ENCODE measurements at places on chromosomes 7 and 10.

DNA sequence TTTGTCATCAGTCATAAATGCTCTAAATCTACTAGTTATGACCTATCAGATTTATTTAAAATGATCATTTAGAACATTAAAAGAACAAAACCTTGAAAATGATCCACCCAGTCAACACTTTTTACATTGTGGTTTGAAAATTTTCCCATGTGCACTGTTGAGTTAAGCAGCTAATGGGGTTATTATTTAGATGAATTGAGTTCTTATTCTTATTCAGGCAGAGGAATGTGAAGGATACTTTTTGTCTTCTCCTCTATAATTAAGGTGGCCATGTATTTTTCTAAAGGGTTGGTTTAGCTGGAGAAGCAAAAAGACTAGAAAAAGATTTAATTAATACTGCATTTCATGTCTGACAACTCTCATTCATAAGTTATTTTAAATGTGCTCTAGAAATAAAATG is 74.9 kb upstream of the FEZF1 start:
- DNase-seq = no peak

DNA sequence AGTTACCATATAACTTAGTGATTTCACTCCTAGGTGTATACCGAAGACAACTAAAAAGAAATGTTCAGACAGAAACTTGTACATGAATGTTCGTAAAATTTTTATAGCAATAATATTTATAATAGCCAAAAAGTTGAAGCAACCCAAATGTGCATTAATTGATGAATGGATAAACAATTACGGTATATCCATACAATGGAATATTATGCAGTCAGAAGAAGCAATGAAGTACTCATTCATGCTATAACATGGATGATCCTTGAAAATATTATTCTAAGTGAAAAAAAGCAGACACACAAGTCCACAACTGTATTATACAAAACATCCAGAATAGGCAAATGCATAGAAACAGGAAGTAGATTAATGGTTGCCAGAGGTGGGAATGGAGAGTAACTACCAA is 183.9 kb downstream of the RNLS start:
- no peak for DNase-seq

DNA sequence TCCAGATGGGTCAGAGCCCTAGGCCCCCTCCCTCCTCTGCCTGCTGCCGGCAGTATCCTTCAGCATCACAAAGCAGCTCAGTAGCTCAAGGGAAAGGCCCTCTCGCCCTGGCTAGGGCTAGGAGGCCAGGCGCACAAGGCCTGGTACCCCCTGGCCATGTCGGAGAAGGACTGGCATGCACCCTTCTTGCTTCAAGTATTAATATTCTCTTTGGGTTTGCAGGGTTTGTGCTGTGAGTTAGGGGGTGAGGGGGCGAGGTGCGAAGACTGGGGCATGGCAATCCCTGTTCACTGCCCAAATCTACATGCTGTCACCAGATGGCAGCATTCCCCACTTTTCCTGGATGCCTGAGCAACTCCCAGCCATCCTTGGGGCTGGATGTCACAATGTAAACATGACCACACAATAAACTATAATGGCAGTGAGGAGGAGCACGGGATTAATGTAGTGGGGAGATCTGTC is 105.2 kb downstream of the NEURL1 start:
- DNase-seq = peak; percentile 53

DNA sequence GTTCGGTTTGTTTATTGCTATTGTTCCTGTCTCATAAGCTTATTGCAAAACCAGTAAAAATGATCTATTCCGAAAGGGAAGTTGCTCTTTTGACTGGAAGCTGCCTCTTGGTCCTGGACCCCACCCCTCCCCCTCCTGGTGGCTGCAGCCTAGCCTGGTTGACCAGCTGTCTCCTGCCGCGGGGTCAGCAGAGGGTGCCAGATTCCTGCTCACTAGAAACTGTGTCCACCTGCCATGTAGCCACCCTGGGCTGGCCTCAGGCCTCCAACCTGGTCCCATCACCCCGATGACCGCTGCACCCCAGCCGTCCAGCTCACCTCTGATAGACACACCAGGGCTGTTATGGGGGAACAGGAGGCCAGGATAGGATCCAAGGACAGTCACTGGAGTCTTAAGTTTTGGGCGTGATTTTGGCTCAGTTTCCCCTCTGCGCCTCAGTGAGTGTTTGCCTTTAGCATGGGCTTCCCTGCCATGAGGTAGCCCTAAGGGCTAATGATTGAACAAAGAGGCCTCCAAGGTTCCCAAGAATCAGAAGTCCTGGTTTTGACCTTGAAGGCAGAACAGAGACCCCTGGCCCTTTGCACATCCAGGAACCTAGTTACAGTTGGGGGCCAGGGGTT is 32.9 kb upstream of the SLF2 start:
- no peak for DNase-seq

DNA sequence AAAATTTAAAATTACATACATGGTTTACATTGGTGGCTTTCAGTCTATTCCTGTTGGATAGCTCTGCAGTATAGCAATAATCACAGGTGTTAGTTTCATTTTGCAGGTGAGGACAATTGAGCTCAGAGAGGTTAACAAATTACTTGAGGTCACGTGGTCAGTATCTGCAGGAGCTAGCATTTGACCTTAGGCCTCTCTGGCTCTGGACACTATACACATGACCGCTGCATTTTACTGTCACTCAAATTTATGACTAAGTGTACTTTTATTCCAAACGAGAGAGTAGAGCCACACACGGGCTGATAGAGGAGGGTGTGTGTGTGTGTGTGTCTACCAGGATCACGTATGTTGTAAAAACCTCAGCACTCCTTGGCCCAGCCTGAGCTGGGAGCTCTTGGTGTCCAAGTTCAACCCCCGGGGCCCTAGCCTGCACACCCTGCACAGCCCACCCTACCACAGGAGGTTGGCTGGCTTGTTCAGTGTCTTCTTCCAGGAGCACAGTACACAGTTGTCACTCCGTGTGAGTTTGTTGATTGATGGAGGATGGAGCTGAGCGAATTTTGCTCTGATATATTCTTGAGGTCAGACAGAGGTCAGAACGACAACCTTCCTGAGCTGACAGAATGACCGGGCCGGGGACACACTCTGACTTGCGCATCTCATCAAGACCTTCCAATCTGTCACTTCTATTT is 272.7 kb downstream of the GFRA1 start:
- DNase-seq = no peak

DNA sequence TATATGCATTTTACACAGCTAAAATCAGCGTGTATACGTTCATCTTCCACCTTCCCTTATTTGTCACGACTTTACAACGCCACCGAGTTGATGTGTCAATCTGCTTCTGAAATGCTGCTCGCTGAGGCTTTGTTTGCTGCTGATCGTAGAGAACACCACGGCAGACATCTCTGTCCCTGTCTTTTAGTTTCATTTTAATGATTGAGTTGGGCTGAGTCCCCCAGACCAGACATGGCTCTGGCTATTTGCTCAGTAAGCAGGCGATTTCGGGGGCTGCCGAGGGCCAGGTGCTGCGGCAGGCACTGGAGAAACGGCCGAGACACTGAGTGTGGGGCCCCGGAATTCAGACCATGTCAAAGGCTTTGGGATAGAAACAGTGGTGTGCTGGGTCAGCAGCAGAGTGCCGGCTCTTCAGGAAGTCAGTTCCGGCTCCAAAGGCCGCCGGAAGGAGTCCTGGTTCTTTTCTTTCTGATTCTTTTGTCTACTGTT is 5.0 kb downstream of the LRRC27 start:
- DNase-seq = peak; percentile 43

- DNase-seq = no peak
These were observed 1270.2 kb upstream of the SORCS1 start for GRCh38 chr10:108434559-108435252.

GRCh38 chr7:55254242-55254595 is 110.9 kb upstream of the LANCL2 start:
- DNase-seq = no peak

DNA sequence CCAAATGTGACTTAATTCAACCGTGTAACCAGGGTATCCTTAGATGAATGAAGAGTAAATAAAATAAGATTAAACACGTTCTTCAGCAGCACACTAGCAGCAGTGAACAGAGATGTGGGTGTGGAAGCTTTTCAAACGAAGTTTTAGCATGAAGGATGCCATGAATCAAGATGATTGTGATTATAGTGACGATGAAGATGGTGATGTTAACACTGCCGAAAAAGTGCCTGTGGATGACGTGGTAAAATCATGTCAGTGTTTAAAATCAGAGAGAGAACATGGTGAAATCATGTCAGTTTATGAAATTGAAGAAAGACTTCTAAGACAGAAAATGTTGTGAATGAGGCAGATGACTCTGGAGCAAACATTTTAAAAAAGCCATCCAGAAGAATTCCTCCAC is 19.2 kb downstream of the LCOR start:
- no peak for DNase-seq

DNA sequence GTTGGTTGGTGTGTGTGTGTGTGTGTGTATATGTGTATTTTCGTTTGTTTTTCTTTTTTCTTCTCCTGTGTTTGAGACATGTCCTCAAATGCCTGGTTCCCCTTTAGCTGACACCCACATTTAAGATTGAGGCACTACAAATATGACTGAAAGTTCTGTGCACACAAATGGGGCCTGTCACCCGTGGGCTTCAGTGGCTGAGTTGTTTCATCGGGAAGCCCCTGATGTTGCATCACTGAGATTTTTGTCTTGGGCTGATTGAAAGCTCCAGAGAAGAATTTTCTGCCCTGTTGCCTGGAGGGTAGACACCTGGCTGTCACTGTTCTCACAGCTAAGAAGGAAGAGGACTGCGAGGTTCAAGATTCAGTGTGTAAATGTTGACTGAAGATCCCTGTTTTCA is 283.8 kb upstream of the C7orf33 start:
- no peak for DNase-seq

DNA sequence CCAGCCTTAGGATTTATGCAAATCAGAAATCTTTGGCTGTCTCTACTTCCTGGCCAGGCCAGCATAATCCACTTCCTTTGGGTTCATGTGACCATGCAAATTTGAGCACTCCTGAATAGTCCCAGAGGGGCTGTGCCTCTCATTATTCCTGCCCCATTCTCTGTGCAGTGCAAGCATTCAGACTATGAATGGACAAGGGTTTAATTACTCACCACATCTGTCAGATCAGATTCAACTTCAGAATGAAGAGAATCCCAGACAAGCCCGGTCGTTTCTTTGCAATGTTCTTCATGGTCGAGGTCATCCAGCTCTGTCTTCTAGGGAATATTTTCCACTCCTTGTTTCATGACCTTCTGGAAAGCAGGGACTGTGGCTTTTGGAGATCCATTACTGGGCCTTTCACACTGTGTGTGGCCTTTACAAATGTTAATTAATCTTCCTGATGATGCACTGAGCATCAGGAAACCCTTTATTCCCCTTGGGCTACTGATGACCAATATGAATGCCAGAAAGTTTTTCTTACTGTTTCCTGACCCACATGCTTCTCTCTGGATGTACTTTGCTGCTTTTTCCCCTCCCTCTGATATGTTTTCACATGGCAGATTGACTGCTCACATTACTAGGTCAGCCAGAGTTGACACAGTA is 217.6 kb upstream of the TCF7L2 start:
- DNase-seq = no peak

GRCh38 chr10:67839951-67840350 is 2.0 kb upstream of the DNAJC12 start:
- DNase-seq = peak; percentile 53
